ENCODE measurements at places on chromosomes 7 and 10.

GRCh38 chr7:112447406-112447805 lies 2.9 kb upstream of the IFRD1 start:
- DNase-seq, result no peak

GRCh38 chr10:117477961-117478670 lies 64.4 kb upstream of the EMX2 start:
- no peak for DNase-seq

DNA sequence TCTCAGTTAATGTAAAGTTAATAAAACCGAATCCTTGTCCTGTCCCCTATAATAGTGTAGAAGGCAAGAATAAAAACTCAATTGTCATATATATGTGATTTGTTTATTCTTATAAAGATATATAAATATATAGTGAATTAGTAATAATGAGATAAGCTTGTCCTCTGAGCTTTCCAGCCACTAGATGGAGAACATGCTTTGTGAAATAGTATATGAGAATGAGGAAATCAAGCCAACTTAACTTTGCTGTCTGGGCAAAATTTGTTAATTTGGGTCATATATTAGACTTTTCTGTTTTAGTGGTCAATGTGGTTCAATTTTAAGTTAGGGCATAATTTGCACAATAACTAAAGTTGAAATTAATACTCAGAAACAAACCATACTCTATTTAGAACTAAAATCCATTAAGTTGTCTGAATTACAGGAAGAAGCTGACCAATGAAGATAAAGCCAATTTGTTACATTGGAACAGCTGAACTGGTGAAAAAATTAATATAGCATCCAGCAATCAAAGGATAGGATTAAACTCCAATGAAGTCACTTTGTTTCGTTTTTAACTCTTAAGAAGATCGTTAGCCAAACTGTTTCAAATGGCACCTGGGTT lies 595.0 kb downstream of the ARL4A start:
- DNase-seq, result no peak

- no peak for DNase-seq
Measured at GRCh38 chr10:49187950-49188761, at the start of gene TMEM273. Gene TMEM273 (minus strand): TSS chr10:49188391. CDS start chr10:49188336, 55 bp downstream.

GRCh38 chr7:45590679-45591057 lies 16.5 kb downstream of the ADCY1 start:
- no peak for DNase-seq

Data from stimulated activated CD4-positive, alpha-beta T cell treated with anti-CD3 and anti-CD28 coated beads, Interleukin-1b, Interleukin-23, amount 100 ng/mL, for 24 hours (primary cell).